Mucosa of descending colon (tissue), 3 donors: ENCODE measurements at places on chromosomes 6 and 20. TPM values are rescaled to one million over a fixed set of nuclear protein-coding genes. Genes with fewer than 3 reads are reported as not detected.

The TFAP2B gene
- total RNA-seq: not detected

DNA sequence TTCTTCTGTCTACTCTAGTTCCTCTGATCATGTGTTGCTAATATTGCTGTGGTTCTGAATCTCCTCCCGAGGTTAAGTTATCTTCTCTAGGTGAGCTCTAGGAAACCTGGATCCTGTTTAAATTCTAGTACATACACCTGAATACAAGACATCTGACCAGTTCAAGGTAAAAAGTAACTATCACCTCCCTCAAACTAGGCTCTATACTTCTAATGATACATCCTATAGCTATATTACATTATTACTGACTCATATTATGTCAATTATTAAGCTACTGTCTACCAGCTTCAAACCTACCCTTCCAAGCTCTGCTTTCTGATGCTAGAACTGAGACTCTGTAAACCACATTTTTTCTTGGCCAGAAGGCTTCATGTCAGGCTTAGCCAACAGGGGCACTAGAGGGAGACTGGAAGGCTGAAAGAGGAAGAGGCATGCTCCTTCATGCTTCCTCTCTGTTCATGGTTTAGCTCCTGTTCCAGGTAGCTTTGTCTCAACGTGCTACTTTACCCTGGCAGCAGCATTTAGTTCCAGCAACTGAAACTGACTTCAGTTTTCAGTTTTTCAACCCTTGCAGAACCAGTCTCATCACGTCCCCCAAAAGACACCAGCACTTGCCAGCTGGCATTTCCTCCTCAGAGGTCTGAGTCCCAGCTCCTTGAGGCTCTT is 148.4 kb upstream of the TOP1 start:
- no peak for DNase-seq

GRCh38 chr20:59750209-59750840 is 146.0 kb downstream of the PHACTR3 start:
- DNase-seq: no peak

DNA sequence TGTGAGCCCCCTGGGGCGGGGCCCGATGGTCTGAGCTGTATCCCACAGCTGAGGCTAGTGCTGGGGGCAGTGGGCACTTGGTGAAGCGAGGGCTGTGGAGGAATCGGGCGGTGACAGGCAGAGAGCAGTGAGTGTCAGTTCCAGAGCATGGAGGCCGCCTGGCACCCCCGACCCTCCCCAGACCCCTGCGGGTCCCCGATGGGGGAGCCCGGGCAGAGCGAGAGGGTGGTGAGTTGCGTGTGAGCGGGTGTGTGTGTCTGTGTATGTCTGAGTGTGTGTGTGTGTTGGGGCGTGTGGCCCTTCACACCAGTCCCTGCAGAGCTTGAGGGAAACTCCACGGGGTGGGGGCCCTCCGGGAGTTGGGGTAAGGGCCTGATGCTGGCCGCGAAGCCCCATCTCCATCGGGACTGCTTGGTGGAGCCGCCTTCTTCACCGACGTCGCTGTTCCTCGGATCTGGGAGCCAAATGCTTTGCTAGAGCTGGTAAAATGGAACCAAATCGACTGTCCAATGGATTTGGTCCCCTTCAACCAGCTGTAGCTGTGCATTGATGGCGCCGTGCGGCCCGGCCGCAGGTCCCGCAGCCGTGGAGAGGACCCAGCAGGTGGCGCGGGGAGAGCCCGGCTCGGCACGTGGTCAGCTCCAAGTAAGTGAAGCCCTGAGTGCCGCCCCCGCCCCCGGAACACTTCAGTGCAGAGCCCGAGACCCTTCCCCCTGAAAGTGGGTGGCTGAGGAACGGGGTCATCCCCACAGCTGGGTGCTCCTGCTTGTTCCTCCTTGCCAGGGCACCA is 77.7 kb upstream of the SLCO4A1 start:
- DNase-seq: no peak

DNA sequence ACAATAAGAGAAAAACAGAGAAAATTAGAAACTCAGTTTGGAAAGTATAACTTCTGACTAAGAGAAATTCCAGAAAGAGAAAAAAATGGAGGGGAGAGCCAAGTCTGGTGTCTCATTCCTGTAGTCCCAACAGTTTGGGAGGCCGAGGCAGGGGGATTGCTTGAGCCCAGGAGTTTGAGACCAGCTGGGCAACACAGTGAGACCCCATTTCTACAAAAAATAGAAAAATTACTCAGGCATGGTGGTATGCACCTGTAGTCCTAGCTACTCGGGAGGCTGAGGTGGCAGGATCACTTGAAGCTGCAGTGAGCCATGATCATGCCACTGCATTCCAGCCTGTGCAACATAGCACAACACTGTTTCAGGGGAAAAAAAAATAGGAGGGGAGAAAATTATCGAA is 3.1 kb upstream of the KIF3B start:
- DNase-seq: no peak

The PRSS16 gene
- total RNA-seq: 32.1 TPM

The PEX7 gene
- total RNA-seq: 10.7 TPM

The ABCC10 gene
- 25.3 TPM for total RNA-seq

GRCh38 chr20:56223352-56223751 is 25.2 kb upstream of the MC3R start:
- no peak for DNase-seq

DNA sequence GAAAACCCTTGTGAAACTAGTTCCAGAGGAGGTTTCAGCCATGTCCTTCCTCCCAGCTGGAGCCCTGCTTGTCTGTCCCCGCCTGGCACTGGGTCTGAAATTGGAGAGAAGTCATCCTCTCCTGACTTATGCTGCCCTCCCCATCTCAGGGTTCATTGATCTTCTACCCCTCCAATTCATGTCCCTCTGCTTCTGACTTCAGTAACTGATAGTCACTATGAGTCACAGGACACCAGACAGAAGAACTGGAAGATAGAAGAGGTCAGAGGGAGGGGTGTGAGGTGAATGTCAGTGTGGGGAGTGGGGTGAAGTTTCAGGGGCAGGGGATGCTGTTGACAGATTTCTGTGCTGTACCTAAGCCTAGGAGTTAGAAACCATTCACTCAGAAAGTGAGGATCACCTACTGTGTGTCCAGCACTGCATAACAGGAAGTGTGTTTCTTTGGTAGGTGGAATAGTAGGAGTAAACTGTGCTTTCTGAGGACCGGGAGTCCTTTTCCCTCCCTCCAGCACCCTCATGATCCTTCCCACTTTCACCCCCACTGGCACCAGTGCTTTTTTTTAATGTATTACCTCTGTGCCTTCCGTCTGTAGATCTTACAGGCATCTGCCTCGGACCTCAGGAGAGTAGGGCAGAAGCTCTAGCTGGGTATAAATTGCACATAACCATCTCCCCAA is 627 bp upstream of the RPP21 start:
- DNase-seq: no peak

GRCh38 chr6:23499549-23499948 is 626.5 kb upstream of the NRSN1 start:
- no peak for DNase-seq

GRCh38 chr20:44837946-44838345 is 27.6 kb upstream of the RIMS4 start:
- no peak for DNase-seq

GRCh38 chr20:44829688-44830087 is 19.3 kb upstream of the RIMS4 start:
- DNase-seq: no peak

The TMEM151B gene
- 0.17 TPM for total RNA-seq

The CRIP3 gene
- 1.3 TPM for total RNA-seq

The SIM1 gene
- not detected for total RNA-seq
